ENCODE measurements at places on chromosomes 5 and 9. TPM values are rescaled to one million over a fixed set of nuclear protein-coding genes. Genes with fewer than 3 reads are reported as not detected.

DNA sequence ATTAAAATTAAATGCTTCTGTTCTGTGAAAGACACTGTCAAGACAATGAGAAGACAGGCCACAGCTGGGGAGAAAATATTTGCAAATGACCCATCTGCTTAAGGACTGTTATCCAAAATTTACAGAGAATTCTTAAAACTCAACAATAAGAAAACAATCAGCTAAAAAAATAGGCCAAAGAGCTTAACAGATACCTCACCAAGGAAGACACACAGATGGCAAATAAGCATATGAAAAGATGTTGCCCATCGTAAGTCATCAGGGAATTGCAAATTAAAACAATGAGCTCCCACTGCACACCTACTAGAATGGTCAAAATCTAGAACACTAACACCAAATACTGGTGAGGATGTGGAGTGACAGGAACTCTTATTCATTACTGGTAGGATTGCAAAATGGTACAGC lies 10.3 kb downstream of the WNK2 start:
- H3K4me3 ChIP-seq = no peak overlapping the region
- H3K36me3 ChIP-seq = no peaks in the 10 kb centered on the region
- H3K27ac ChIP-seq = no peak overlapping the region
- no peaks in the 10 kb centered on the region for H3K4me1 ChIP-seq
- DNase-seq = no peak

DNA sequence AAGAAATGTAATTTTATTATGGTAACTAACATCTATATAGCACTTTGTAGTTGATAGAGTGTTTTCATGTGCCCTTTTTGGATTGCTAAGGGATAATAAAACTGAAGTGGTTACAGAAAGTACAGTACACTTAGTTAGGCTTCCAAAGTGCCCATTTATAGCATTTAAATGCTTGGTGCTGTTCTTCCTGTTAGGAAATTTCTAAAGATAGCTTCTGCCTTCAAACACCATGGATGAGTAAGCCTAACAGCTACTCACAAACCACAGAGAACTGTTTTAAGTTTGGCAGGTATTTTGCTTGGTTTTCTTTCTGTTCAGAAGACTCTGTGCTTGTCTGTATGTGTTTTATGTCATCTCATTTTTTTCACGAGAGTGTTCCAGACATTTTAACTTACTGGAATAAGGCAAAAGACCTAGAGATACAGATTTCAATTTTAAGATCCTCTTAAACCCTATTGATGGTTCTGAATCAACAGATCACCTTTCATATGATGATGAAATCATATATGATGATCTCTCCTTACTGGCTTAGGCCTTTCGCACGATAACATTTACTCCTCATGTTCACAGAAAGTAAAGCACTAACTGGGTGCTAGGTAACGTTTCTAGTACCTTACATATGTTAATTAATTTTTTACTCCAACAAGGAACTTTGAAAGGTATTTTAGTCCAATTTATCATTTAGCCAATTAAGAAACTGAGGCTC lies 4.4 kb downstream of the RIMOC1 start:
- DNase-seq = no peak
- H3K4me1 ChIP-seq = peaks cover 48% of the 10 kb centered on the region
- peaks cover 55% of the 10 kb centered on the region for H3K36me3 ChIP-seq

- no peaks in the 10 kb centered on the region for H3K36me3 ChIP-seq
- H3K4me3 ChIP-seq = no peak overlapping the region
- peaks cover 25% of the 10 kb centered on the region for H3K27me3 ChIP-seq
- no peak overlapping the region for H3K27ac ChIP-seq
- H3K4me1 ChIP-seq = no peaks in the 10 kb centered on the region
- DNase-seq = no peak
Measured at GRCh38 chr9:74803376-74804017, 84.2 kb downstream of the TRPM6 start.

DNA sequence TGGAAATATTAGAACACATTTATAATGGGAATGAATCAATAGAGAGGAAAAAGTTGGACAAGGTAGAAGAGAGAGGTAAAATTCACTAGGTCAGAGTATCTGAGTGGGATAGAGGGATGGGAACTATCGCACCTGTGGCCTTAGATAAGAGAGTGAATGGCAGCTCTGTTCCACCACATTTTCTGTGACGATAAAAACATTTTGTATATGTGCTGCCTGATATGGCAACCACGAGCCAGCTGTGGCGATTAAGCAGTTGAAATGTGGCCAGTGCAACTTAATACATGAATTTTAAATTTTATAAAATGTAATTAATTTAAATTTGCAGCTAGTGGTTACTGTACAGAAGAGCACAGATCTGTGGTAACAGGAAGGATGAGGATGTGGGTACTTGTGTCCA lies 46.7 kb downstream of the ZNF354A start:
- H3K27ac ChIP-seq = no peak overlapping the region
- peaks cover 2% of the 10 kb centered on the region for H3K4me1 ChIP-seq
- H3K36me3 ChIP-seq = no peaks in the 10 kb centered on the region

- peak overlapping the region; percentile 83 for H3K4me3 ChIP-seq
- peaks cover 39% of the 10 kb centered on the region for H3K4me1 ChIP-seq
- peak overlapping the region; percentile 83 for H3K27ac ChIP-seq
Measured at GRCh38 chr9:98045234-98046179, 11.0 kb upstream of the NANS start.

DNA sequence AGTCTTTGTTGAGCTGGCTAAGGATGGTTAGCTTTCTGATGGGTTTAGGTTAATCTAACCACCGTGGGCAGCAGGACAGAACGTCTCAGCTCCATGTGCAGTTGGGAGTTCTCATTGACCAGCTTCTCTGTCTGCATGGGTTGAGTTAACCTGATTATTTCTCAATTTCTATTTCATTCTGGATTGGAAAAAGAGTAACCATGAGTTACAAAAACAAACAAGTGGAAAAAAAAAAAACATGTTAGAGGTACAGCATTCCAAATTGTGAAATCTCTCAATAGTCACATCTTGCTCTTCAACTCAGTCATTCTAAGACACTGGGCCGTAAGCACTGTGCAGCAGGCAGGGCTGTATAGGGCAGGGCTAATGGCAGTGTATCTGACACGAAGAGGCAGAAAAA lies 343.7 kb upstream of the KLF4 start:
- no peak overlapping the region for H3K27ac ChIP-seq
- no peaks in the 10 kb centered on the region for H3K27me3 ChIP-seq
- no peak overlapping the region for H3K4me3 ChIP-seq
- H3K4me1 ChIP-seq = no peaks in the 10 kb centered on the region
- H3K36me3 ChIP-seq = no peaks in the 10 kb centered on the region

GRCh38 chr5:173767574-173768266 lies 120.4 kb upstream of the CPEB4 start:
- H3K27me3 ChIP-seq = no peaks in the 10 kb centered on the region
- no peaks in the 10 kb centered on the region for H3K4me1 ChIP-seq
- no peak overlapping the region for H3K4me3 ChIP-seq
- H3K36me3 ChIP-seq = no peaks in the 10 kb centered on the region
- no peak overlapping the region for H3K27ac ChIP-seq

DNA sequence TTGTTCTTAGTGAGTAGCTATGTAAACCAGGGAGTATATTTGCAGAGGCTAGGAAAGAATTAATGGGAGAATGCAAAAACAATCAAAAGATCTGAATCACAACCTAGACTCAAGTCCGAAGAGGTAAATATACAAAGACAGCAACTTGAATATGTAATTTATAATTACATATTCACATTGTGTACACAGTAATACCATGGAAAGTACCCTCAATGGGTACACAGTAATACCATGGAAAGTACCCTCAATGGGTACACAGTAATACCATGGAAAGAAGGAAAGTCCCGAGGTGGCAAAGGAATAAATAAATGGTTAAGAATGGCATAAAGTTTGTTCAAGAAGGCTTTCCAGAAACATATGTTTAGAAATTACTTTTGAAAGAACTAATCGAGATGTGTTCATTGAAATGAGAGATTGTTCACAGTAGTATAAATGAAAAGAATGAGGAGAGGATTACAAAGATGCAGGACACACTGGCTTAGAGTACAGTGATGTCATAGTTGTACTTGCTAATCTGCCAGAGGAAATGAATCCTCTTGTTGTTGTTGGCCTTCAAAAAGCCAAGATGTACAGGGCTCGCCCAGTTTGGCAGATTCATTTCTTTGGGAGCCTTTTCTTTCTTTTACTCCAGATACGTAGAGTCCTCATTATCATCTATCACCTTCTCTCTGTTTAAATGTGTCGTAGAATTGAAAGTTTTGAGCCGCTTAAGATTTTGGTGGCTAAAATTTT lies 116.0 kb downstream of the UNC13B start:
- H3K36me3 ChIP-seq = no peaks in the 10 kb centered on the region
- H3K27ac ChIP-seq = no peak overlapping the region
- no peak overlapping the region for H3K4me3 ChIP-seq
- H3K4me1 ChIP-seq = peaks cover 19% of the 10 kb centered on the region
- H3K27me3 ChIP-seq = peaks cover 5% of the 10 kb centered on the region

GRCh38 chr9:135338546-135338945 lies 141.0 kb upstream of the PPP1R26 start:
- no peak for DNase-seq
- H3K36me3 ChIP-seq = no peaks in the 10 kb centered on the region
- H3K4me1 ChIP-seq = peaks cover 4% of the 10 kb centered on the region
- no peak overlapping the region for H3K4me3 ChIP-seq
- no peak overlapping the region for H3K27ac ChIP-seq

- H3K27ac ChIP-seq = no peak overlapping the region
- no peaks in the 10 kb centered on the region for H3K4me1 ChIP-seq
- H3K4me3 ChIP-seq = no peak overlapping the region
- no peaks in the 10 kb centered on the region for H3K36me3 ChIP-seq
Measured at GRCh38 chr9:2418619-2419018, 203.0 kb upstream of the VLDLR start.

DNA sequence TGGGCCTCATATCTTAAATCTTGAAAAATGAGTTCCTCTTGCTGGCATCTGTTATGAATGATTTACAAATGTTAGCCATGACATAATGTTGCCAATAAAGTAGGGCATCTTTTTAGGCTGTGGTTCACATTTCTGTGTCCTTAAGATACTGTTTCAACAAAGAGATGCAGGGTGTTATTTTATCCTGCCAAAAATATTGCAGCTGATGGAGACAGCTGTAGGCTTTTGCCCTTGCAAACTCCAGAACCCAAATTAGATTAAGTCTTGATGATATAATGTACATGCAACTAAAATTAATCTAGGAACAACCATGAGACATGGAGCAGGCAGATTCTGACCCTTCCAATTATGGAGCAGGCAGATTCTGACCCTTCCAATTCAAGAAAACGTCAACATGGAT lies 228.2 kb upstream of the GRIN3A start:
- no peak overlapping the region for H3K27ac ChIP-seq
- no peak for DNase-seq
- H3K4me1 ChIP-seq = no peaks in the 10 kb centered on the region
- no peaks in the 10 kb centered on the region for H3K27me3 ChIP-seq
- no peaks in the 10 kb centered on the region for H3K36me3 ChIP-seq

DNA sequence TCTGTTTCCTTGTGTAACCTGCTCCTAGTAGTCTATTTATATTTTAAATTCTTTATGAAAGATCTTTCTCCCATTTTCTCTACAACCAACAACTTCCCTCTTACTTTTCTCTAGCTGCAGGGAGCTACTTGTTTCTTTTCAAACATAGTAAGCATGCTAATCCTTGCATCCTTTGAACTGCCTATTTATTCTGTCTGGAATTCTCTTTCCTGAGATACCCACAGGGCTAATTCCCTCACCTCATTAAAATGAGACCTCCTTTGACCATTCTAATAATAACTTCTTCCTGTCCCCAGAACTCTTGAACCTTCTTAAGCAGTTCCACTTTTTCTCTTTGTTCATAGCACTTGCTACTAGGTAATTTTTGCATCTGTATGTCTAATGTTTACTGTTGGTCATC lies 620.6 kb upstream of the CDH18 start:
- DNase-seq = no peak
- no peak overlapping the region for H3K4me3 ChIP-seq
- H3K4me1 ChIP-seq = no peaks in the 10 kb centered on the region
- no peaks in the 10 kb centered on the region for H3K27me3 ChIP-seq
- H3K36me3 ChIP-seq = no peaks in the 10 kb centered on the region

- no peak overlapping the region for H3K4me3 ChIP-seq
- H3K36me3 ChIP-seq = no peaks in the 10 kb centered on the region
- no peaks in the 10 kb centered on the region for H3K27me3 ChIP-seq
- no peak overlapping the region for H3K27ac ChIP-seq
- no peak for DNase-seq
- H3K4me1 ChIP-seq = no peaks in the 10 kb centered on the region
Measured at GRCh38 chr5:179234563-179235135, 110.6 kb downstream of the ADAMTS2 start.

DNA sequence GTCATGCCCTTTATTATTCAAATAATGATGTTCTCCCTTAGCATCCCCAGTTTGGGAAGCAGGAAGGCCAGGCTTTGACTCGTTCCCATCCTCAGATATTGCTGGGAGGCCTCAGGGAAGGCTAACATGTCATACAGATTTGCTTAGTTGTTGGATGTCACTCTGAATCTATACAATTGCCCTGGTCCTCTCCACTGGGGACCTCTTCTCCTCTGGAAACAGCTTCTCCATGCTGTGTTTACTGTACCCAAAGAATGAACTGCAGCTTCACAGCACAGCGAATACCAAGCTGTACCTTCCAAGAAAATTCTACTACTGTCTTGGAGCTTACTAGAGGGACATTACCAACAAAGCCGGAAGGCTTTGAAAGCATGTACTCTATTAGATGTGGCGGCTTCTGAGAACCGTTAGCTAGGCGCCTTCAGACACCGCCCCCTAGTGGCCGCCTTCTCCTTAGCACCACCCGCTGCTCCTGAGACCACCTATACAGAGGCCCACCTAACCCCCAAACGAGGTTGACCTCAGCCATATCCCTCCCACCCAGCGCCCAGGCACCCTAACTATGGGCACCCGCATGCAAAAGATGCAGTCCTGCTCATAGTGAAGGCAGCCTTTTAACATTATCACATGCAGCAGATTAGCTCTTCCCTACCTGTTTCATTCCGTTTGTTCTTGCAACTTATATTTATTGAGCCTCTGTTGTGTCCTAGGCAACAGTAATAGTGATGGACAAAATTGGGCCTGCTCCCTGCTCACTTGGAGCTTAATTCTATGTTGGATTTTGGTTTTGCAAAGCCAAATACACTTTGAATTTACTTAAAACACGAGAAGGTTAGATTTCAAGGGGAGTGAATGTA lies 34.9 kb upstream of the FOXI1 start:
- no peaks in the 10 kb centered on the region for H3K27me3 ChIP-seq
- DNase-seq = no peak
- H3K27ac ChIP-seq = no peak overlapping the region
- H3K4me3 ChIP-seq = no peak overlapping the region
- peaks cover 62% of the 10 kb centered on the region for H3K36me3 ChIP-seq
- no peaks in the 10 kb centered on the region for H3K4me1 ChIP-seq

Gene CAST
- total RNA-seq = 149 TPM

Gene CNTFR
- total RNA-seq = not detected

Gene BAAT
- not detected for total RNA-seq

Gene ACOT12
- not detected for total RNA-seq

Gene AGXT2
- total RNA-seq = not detected

Gene ZFP2
- not detected for total RNA-seq

Gene ADAMTS12
- not detected for total RNA-seq

Gene GM2A
- 13.4 TPM for total RNA-seq

Data from activated CD8-positive, alpha-beta memory T cell treated with anti-CD3 and anti-CD28 coated beads, Interleukin-2, amount 10 ng/mL, durations not matched to agents 7 days and 5 days (primary cell).